Activated T-helper 1 cell treated with Interleukin-2 at 50 U/mL for 16 hours (primary cell): ENCODE measurements at places on chromosomes 2 and 18.

DNA sequence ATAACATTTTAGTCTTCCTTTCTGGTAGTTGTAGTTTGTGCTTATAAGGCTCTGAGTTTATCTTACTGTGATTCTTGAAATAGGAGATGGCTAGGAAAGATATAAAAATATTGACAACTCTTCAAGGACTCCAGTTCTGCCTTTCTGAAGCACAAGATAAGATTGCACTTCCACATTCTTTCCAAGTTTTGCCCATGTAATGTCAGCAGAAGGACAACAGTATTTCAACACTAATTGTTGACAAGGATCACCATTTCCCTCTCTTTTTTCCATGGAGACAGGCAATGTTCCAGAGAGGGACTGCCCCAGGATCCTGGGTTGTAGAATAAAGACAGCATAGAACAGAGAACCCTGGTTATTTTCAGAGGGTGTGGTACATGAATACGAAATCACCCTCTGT lies 279.1 kb upstream of the CNTNAP5 start:
- DNase-seq, result no peak

DNA sequence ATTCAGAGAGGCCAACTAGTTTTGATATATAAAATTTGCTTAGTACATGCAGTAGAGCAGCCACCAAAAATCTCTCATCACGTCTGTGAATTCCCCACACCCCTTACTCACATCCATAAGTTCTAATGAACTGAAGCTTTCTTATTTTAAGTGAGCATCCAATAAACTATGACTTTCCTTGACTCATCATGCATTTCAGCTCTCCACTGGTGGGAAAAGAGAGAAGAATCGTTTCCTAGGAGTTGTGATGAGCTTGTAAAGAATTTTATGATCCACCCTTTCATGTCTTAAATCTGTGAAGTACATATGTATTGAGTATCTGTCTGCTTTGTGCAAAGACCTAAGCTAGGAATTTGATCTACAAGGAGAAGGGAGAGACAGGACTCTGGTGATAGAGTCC lies 428.6 kb downstream of the SETBP1 start:
- no peak for DNase-seq

DNA sequence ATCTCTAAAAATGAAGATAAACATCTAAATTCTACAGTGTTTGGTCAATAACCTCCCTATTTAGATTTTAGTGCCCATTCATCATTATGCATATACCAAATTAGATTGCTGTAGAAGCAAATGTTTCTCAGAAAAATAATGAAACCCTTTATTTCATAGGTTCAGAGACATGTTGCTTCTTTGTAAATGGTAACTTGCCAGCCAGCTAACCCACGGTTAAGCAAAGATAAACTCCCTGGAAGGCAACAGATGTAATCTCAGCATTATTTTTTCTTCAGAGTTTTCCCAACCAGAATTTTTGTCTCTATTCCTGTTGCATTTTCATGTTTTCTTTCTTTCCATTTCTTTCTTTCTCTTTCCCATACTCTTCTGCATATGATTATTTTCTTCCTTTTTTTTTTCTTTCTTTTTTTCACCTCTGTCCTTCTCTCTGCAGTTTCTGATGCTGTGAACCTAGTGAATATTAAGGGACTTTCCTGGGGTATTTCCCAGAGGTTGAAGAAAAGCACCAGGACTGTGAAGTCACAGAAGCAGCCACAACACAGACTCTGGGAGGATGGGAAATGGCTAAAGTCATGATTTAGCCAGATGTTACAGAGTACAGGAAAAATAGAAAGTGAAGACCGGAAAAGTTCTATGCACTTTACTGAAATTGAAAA lies 50.0 kb upstream of the DSG1 start:
- no peak for DNase-seq

DNA sequence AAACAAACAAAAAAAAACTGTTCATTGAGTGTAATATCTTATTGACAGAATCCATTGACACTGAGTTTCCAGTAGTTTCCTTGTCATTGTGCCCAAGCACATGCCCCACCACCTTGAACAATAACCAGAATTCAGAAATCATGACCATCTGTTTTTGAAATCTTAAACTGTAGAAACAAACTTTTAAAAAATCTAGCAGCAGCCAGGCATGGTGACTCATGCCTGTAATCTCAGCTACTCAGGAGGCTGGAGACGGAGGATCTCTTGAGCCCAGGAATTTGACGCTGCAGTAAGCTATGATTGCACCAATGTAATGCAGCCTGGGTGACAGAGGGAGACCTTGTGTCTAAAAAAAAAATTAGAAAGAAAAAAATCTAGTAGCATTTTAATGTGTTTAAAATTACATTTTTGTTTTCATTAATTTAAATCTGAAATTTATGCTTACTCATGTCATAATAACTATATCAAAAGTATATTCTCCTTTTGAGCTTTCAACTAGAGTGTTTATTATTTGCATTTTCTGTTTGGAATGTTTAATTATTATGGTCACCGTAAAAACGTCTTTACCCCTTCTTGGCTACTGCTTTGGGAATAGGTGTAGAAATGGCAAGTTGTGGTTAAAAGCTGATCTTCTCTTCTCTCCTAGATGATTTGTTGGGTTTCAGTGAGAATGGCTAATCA lies 25.2 kb upstream of the STON1 start:
- DNase-seq, result no peak

GRCh38 chr2:77999376-77999775 lies 477.2 kb upstream of the LRRTM4 start:
- no peak for DNase-seq

GRCh38 chr2:171237751-171238505 lies 77.2 kb upstream of the TLK1 start:
- DNase-seq, result no peak

DNA sequence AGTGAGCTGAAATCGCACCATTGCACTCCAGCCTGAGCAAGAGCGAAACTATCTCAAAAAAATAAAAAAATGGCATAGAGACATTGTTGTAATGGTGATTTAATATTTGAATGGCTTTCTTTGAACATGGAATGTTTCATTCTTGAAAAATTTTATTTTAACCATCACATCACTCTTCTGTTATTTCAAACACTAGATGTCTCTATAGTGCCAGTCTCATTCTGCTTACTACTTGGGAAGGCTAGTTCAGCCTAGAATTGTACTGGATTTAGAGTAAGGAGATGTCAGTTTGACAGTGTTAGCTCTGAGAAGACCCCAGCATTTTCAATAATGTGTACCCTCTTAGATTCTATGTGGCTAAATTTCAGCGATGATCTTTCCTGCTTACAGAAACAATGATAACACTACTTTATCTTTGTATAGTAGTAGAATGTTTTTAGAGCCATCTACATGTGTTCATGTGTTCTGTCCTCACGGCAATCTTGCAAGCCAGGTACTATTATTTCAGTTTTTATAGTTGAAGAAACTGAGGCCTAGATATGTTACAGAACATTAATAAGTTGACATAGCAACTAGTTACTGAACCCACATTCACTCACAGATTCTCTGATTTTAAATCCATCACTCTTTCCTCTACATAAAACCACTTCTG lies 142.9 kb upstream of the ZSWIM2 start:
- DNase-seq, result no peak

DNA sequence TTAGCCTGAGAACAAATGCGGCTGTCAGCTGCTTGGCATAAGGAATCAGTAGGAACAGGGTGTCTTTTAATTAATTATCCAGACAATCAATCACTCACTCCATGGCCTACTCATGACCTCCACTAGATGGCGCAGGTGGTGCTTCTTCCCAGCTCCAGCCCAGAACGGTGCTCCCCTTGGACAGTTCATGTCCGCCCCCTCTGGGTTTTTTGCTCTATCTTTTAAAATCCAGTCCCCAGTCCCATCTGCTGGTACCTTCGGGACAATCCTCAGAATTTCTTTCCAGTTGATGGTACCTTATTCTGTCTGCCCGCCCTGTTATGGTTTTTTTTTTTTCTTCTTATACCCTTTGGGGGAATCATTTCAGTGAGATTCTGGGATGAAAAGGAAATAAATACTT lies 99.8 kb downstream of the CACNB4 start:
- peak; percentile 11 for DNase-seq

DNA sequence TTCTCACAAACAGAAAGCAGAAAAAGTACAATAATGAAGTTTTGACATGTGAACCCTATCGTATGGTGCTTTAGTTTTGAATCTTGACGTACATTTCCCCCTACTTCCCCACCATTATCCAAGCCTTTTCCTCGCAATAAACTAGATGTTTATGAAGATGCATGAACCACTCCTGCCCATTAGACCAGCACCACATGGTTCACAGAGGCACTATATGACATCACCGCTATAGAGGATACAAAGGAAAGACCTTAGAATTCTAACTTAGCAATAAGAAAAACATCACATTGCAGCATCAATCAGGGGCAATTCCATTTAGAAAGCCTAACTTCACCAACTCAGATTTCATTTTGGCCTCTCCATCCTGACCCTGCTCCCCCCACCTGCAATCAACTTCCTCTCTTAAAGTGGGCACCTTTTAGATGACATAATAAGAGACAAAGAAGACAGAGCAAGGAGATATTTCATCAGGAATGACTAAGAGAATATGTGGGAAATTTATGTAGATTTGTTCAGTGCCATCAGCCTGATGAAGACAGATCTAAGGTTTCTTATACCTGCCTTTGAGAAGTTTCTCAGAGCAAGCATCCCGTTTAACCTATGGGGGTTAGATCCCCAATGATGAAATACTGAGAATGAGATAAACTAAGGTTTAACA lies 124.9 kb downstream of the PIGN start:
- no peak for DNase-seq

GRCh38 chr2:64145714-64146113 lies 1.5 kb upstream of the PELI1 start:
- no peak for DNase-seq

- no peak for DNase-seq
Measured at GRCh38 chr2:221104361-221104811, 467.7 kb downstream of the EPHA4 start.

DNA sequence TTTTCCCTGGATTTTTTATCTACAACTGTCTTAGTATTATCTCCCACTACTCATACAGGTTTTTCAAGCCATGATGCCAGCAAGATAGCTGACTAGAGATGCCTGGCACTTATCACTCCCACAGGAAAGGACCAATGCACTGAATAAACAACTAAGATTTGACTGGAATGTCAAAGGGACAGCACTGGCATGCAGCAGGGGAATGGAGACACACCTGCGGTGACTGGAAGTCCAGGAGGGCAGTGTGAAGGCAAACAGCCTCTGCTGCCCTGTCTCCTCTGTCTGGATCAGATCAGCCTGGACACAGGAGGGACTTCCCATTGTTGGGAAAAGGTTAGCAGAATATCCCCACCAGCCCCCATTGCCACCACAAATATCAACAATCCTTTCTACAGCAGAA lies 85.1 kb downstream of the TMEM237 start:
- no peak for DNase-seq

DNA sequence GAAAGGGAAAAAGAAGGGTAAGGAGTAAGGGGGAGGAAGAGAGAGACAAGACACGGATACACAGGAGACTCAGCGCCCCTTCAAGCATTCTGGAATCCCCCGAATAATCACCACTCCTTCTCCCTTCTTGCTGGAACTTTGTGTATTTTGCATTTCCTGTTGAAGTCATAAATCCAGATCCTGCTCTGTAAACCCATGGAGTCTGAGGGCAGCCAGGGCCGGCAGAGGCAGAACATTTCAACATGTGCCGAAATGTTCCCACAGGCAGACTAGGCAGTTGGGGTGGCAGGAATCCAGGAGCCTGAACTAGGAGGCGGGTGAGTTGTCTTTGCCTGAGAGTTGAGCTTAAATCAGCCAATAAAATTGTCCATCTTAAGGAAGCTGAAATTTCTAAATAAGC lies 193.1 kb downstream of the SH3RF3 start:
- DNase-seq, result no peak

DNA sequence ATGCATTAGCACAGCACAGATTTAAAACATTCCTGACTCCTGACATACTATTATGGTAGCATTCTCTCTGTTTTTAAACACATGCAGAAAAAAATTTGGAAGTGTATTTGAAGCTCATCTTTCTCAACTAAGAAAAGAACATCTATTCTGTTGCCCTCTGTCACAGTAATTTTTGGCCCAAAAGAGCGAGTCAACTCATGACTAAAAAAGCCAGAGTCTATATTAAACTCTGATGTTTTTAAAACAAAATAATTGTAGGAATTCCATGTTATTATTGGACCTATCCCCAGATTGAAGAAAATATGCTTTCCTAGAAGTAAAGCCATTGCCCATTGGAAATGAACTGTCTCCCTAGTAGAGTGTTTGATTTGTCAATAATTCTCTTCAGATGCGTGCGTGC lies 96.7 kb downstream of the CRIM1 start:
- DNase-seq, result no peak

- no peak for DNase-seq
Measured at GRCh38 chr2:207385076-207385475, 144.7 kb upstream of the CREB1 start.

GRCh38 chr2:119712571-119712970 lies 33.6 kb downstream of the TMEM177 start:
- DNase-seq, result no peak

- no peak for DNase-seq
Measured at GRCh38 chr2:126831234-126832005, 67.3 kb upstream of the TEX51 start.

- no peak for DNase-seq
Measured at GRCh38 chr2:41963661-41964525, 83.9 kb upstream of the PKDCC start.

DNA sequence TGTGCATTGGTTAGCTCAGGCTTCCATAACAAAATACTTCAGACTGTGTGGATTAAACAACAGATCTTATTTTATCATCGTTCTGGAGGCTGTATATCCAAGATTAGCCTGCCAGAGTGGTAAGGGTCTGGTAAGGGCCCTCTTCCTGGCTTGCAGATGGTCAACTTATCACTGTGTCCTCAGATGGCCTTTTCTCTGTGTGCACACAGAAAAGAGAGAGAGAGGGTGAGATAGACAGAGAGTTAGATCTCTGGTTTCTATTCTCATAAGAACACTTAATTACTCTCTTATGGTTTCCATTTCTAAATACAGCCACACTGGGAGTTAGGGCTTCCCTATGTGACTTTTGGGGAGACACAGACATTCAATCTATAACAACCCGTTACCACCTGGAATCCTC lies 1003.5 kb downstream of the TSN start:
- DNase-seq, result no peak

GRCh38 chr2:46315103-46315890 lies 18.1 kb downstream of the EPAS1 start:
- DNase-seq, result no peak

GRCh38 chr2:39733070-39733674 lies 45.9 kb downstream of the THUMPD2 start:
- no peak for DNase-seq

- DNase-seq, result no peak
Measured at GRCh38 chr2:102755284-102755683, 6.5 kb upstream of the TMEM182 start.

- DNase-seq, result no peak
Measured at GRCh38 chr2:168354499-168354898, 101.6 kb upstream of the CERS6 start.

- DNase-seq, result no peak
Measured at GRCh38 chr2:226773291-226773690, 26.3 kb downstream of the IRS1 start.

GRCh38 chr2:190716176-190716807 lies 67.4 kb downstream of the NAB1 start:
- DNase-seq, result no peak

- DNase-seq, result no peak
Measured at GRCh38 chr18:52766002-52766545, 426.1 kb downstream of the DCC start.

GRCh38 chr2:47064106-47064505 lies 91.0 kb downstream of the STPG4 start:
- no peak for DNase-seq

GRCh38 chr2:236180831-236181453 lies 12.8 kb upstream of the GBX2 start:
- no peak for DNase-seq

- DNase-seq, result no peak
Measured at GRCh38 chr2:40432921-40433483, 18.9 kb downstream of the SLC8A1 start.
